ENCODE measurements at places on chromosomes 11 and 22.

DNA sequence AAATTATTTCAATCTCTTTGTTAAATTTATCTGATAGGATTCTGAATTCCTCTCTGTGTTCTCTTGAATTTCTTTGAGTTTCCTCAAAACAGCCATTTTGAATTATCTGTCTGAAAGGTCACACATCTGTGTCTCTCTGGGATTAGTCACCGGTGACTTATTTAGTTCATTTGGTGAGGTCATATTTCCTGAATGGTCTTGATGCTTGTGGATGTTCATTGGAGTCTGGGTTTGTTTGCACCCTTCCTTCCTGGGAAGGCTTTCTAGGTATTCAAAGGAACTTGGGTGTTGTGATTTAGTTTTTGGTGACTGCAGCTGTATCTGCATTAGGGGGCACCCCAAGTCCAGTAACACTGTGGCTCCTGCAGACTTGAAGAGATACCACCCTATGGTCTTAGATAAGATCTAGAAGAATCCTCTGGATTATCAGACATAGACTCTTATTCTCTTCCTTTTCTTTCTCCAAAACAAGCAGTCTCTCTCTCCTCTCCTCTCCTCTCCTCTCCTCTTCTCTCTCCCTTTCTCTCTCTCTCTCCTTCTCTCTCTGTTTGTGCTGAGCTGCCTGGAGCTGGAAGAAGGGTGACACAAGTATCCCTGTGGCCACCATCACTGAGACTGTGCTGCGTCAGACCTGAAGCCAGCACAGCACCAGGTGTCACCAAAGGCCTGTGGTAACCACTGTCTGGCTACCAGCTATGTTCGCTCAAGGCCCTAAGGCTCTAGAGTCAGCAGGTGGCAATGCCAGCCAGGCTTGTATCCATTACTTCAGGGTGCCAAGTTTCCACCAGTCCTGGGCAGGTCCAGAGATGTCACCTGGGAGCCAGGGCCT lies 3.3 kb upstream of the HEPN1 start:
- no peak for DNase-seq

GRCh38 chr11:36475192-36475591 lies 34.9 kb downstream of the TRAF6 start:
- no peak for DNase-seq

DNA sequence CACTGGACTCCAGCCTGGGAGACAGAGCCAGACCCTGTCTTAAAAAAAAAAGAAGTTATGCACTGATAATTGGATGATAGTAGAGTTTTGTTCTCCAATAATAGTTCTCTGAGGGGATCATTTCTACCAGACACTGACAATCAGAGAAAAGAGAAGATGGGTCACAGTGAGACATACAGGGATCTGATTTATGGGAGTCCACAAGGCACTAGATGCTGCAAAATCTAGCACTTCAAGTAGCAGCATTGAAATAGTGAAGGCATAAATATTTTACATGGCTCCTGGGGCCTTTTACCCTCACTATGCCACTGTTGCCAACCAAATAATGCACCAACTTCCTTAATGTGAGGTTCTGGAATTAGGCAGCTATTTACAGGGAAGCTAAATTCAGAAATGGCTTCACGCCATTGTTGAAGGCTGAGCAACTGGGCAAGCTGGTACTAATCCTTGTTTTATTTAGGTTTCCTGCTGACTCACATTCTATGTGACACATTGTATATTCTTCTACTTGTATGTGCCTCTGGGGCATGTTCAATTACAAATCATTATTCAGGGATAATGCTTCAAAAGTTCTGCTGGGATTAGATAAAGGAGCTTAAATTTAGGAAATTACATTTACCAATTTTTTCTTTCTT lies 38.2 kb upstream of the ABTB2 start:
- DNase-seq = no peak

DNA sequence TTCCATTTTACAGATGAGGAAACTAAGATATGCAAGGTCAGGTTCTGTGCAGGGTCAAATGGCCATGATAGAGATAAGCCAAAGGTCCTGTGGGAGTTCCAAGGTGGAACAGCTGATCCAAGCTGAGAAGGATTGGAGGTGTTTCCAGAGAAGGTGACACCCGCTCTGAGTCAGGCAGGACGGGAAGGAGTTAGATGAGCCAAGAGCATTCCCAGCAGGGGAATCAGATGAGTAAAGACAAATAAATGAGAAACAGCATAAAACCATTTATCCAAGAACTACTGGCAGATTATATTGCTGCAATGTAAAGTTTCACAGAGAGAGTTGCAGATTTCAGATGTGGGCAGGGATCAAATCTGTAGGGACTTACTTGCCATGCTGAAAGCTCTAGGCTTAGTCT lies 18.9 kb upstream of the HEPHL1 start:
- no peak for DNase-seq

- DNase-seq = no peak
Measured at GRCh38 chr22:50506611-50507420, 686 bp downstream of the LMF2 start.

DNA sequence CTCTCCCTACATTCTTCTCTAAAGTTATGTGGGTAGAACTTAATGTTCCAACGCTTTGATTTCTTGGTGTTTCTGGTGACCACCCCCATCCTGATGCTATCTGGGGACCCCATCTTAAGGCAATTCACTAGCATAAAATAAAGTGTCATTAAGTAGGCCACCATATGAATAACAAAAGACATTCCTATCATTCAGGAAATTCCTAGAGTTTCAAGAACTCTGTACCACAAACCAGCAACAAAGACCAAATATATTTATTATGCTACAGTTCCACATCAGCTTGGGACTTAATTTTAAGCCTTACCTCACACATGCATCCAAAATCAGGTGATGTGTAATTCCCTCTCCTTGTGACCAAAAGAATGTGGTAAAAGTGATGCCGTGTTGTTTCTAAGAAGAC lies 254.6 kb upstream of the LRRC4C start:
- DNase-seq = no peak

DNA sequence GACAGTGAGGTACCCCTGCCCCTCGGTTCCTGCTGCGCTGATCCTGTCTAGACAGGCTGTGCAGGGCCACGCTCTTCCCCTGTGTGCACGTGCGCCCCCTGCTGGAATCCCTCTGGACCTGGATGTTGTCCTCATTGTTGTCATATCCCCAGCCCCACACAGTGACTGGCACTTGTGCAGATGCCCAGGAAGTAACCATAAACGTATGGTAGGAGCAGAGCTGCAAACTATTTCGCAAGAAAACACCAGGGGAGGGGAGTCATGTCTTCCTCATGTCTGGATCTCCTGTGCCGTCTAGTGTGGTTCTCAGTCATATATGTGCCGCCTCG lies 114.7 kb downstream of the CRYBB2 start:
- DNase-seq = no peak

DNA sequence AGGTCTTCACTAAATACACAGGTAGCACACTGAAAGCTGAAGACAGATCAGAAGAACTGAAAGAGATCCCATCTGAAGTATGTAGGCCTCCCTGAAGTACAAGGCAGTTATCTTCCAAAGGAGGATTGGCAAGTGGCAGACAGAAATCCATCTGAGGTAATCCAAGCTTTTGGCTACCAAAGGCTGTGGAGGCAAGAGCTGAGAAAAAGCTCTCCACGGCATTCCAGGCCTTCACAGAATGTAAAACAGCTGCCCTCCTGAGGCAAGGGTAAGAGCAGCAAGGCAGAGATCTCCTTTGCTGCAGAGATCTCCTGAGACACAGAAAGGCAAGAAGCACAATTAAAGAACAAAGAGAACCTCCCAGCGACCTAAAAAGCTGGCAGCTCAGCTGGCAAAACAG lies 19.1 kb downstream of the PIK3C2A start:
- DNase-seq = no peak

- DNase-seq = no peak
Measured at GRCh38 chr11:62392506-62392905, 26.3 kb upstream of the SCGB1A1 start.

DNA sequence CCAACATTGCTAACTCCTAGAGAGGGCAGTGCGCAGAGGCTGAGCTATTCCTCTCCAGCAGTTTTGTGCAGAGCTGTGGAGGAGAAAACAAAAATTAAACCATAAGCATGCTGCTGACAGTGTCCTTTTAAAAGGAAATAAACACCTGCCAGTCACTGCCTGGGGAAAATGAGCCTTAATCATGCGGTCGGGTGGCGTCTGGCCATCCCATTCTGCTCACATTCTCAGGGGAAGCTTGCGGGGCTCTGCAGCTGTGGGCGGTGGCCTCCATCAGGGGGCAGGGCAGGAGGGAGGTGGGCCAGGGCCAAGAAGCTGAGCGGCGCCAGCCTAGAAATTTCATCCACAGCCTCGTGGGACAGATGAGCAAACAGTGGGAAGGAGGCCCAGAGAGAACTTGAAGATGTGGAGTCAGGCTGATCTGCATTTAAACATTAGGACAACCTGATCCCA lies 71.0 kb upstream of the TP53I11 start:
- no peak for DNase-seq

DNA sequence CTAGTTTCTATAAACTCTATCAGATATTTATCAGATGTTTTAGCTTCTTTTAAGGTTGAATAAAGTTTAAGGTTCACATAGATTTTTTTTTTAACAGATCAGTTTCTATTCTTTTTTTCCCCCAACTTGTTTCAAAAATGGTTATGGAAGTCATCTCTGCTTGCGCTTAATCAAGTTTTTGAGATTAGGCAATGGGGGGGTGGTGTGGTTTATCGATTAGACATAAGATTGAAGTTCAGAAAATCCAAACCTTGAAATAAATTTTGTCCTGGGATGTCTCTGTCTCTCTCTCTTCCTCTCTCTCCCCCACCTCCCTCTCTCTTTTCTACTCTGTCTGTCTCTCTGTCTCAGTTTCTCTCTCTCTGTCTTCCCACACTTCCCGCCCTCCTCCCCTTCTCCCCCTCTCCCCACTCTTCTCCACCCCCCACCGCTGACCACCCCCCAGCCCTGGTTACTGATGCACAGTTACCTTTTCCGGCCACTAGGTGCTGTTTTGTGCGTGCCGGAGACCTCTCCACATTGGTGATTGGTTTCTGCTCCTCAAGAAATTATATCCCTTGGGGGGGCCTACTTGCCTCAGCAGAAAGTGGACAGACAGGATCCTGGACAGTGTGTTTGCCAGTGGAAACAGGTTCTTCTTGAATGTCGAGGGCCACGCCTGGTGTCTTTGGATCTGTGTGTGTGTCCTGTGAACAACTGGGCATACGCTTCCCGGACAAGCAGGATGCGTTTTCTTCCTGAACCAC lies 29.7 kb upstream of the ANO1 start:
- DNase-seq = no peak

GRCh38 chr11:32006799-32007388 lies 84.0 kb upstream of the RCN1 start:
- DNase-seq = no peak

- no peak for DNase-seq
Measured at GRCh38 chr11:34548278-34548677, 34.7 kb upstream of the ELF5 start.

Measured in stimulated activated CD8-positive, alpha-beta memory T cell treated with anti-CD3 and anti-CD28 coated beads, Interleukin-7, amount 100 ng/mL, for 1 hour (primary cell).